ENCODE measurements at places on chromosomes 4 and X.

DNA sequence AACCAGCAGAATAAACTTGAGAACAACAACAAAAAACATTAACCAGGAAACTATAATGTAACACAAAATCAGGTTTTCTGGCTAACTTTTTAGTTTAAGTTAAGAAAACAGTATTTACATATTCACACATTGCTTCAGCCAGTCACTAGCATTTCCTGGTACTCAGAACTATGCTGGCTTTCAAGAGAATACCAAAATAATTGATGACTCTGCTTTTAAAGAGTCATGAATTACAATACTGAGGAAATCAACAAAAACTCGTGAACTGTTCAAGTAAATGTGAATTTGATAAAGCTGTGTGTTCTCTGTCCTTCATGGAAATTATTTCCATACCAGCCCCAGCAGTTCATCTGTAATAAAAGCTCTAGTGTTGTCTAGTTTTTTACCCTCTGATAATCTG lies 27.4 kb downstream of the PRSS12 start:
- no peak for DNase-seq

GRCh38 chrX:39451046-39451445 lies 646.7 kb downstream of the BCOR start:
- no peak for DNase-seq

- DNase-seq = no peak
These were observed 266.2 kb upstream of the LDB2 start for GRCh38 chr4:17164666-17165065.

- DNase-seq = no peak
These were observed 40.9 kb upstream of the MAP3K15 start for GRCh38 chrX:19556202-19556601.

DNA sequence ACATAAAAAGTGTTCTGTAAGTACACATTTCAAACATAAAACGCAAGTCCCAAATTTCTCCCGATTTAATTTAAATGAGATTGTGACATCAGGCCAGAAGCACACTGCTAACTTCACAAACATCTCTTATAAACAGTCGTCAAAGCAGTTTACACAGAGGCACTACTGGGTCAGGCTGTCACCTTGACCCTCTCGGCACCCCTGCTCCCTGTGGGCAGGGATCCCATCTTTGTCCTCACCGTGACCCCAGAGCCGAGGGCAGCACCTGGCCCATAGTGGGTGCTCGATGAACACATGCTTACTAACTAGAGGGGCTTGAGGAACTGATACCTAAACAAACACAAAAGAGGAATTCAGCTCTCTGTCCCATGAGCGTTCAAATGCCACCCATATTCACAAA lies 22.2 kb downstream of the QDPR start:
- DNase-seq = no peak

DNA sequence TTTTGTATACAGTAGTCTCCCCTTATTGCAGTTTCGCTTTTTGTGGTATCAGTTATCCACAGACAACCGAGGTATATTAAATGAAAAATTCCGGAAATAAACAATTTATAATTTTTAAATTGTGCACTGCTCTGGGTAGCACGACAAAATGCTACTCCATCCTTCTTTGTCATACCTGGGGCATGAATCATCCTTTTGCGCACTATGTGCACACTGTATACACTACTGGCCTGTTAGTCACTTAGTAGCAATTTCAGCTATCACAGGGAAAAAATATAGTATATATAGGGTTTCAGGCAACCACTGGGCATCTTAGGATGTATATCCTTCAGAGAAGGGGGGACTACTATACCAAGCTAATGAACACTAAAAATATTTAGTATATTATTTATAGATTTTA lies 198.8 kb upstream of the FAT4 start:
- DNase-seq = no peak

GRCh38 chrX:40008791-40009461 lies 88.8 kb downstream of the BCOR start:
- DNase-seq = peak; percentile 72

GRCh38 chrX:44332437-44332836 lies 11.0 kb downstream of the EFHC2 start:
- DNase-seq = no peak

- DNase-seq = no peak
These were observed 133.2 kb downstream of the TLL1 start for GRCh38 chr4:166006217-166006616.

DNA sequence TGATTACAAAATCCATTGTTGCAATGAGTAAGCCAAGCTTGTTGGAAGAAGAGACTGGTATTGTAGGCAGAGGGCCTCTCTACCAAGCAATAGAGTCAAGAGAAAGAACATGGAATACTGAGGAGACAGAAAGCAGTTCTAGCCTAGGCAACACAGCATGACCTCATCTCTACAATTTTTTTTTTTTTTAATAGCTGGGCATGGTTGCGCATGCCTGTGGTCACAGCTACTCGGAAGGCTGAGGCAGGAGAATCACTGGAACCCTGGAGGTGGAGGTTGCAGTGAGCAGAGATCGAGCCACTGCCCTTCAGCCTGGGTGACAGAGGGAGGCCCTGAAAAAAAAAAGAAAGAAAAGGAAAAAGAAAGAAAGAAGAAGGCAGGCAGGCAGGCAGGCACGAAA lies 11.7 kb upstream of the ZBTB33 start:
- DNase-seq = no peak

DNA sequence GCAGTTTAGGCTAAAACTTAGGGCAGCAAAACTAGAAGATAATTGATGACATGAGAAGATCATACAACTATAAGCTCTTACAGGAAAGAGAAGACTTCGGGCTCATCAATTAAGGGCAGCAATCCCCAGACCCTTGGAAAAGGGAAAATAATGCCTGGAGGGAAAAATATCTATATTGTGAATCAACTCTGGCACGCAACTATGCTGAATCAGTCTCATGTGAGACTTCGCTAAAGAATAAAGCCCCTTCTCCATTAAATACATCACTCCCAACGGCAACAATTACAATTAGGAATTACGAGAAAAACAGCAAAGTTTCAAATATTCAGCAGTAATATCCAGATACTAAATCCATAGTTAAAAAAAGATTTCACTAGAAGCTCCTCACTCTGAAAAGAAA lies 2016.8 kb upstream of the IGFBP7 start:
- no peak for DNase-seq

- DNase-seq = no peak
These were observed at the start of gene IL3RA for GRCh38 chrX:1336331-1336943. IL3RA (plus strand) TSS chrX:1336785; CDS start chrX:1341766, 4,981 bp downstream.

DNA sequence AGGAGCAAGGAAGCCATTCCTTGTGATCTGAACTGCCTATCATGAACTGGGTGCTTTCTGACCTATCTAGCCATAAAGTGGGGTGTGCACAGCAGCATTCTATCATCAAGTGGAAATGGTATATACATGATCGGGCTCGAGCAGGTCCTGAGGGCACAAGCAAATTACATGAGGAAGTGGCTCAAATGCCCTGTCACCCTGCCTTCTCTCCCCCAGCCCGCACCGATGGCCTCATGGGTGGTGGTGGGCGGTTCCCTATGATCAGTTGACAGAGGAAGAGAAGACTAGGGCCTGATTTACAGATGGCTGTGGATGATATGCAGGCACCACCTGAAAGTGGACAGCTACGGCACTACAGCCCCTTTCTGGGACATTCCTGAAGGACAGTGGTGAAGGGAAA lies 46.3 kb upstream of the BCLAF3 start:
- DNase-seq = no peak

DNA sequence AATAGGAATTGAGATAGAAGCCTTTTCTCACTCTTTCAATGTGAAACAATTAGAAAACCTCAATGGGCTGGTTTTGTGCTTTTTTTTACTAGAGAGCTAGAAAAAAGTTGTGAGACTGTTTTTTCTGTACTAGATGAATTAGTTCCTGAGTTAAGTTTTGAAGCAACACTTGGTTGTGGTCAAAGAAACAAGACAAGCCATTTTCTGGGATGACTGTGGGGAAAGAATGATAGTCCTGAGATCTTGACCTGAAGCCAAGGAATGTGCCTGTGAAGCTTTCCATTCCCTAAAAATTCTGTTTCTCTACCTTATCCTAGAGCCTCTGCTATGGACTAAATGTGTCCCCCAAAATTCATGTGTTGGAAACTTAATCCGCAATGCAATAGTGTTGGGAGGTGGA lies 157.8 kb upstream of the TLL1 start:
- no peak for DNase-seq

Data from neural progenitor cell (in vitro differentiated cells).